CD8-positive, alpha-beta memory T cell (primary cell): ENCODE measurements at places on chromosomes 3 and 15.

GRCh38 chr3:21913791-21914190 is 162.8 kb upstream of the ZNF385D start:
- DNase-seq: no peak

DNA sequence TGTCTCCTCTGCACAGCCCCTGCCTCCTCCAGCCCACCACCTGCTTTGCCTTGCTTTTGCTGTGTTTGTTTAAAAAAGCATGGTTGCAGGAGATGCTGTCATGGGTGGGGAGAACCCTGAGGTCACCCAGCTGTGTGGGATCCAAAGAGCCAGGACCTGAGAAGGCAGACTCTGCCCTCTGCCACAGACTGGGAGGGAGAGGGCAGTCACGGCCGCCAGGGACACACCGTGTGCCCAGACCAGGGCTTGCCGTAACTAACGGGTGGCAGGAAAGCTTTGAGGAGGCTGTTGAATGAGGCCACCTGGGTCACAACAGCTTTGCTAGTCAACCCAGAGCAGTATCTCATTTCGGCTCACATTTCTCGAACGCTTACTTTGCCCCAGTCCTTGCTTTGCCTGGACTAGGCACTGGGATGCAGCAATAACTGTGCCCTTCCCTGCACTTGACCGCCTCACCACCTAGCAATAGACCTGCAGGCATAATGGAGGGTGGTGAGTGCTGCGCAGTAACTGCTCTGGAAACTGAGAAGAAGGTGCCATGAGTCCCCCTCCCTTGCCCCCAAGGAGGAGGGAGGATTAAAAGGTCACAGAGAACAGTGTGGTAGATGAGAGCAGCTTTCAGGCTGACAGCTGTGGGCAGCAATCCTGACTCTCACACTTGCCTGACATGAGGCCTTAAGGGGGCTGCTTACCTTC is 55.0 kb upstream of the CTDSPL start:
- DNase-seq: no peak

DNA sequence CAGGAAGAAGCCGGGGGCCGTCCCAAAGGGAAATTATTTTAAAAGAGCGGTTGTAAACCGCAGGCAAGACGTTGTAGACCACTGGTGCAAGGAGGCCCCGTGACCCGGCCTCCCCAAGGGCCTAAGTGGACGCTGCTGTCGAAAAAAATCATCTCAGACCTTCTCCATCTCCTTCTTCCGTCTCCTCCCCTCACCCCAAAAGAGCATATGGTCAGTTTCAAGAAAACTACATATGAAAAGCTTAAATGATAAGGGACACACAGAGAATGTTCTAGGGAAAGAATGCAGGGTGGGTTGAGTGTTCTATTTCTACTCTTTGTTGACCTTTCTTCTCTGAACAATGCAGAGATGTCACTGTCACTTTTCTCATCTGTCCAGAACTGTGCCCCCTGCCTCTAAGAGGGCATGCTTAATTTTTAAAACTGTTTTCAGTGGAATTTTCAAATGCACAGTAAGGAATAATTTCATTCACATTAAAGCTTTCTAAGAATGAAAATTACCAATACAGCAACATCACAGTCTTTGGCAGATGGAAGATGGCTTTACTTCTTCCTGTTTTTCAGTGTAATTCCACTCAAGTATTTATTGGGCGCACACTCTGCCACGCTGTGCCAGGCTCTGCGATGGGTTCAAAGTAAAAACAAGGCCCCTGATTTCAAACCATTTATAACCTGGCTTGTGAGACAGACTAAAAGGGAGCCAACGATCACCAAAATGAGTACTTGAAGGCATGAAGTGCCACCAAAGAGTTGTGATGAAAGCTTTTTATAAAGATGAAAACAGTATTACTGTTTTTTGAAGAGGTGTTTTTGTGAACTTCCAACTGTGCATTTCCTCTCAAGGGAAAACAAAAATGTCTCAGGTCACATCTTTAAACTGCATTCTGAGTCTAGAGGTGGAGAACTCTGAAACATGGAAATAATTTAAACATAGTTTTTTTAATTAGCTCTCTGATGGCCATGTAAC is 891 bp upstream of the TOP2B start:
- peak; percentile 44 for DNase-seq

- no peak for DNase-seq
Observed at GRCh38 chr15:58875343-58875742, 58.1 kb downstream of the SLTM start.

DNA sequence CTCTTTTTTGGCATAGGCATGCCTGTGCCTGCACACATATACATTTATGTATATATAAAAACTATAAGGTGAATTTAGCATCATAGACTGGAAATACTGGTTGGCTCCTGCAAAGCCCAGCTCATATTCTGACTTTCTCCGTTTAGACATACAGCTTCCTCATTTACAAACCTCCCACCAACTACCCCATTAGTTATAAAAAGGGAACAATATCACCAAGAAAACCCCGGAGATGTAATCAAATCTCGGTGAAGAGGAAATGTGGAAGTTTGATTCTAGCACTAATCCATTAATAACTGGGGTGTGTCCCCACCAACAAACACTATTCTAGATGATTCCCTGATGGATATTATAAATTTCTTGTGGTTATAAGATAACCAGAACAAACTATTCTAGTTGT is 517.7 kb upstream of the TBL1XR1 start:
- no peak for DNase-seq

DNA sequence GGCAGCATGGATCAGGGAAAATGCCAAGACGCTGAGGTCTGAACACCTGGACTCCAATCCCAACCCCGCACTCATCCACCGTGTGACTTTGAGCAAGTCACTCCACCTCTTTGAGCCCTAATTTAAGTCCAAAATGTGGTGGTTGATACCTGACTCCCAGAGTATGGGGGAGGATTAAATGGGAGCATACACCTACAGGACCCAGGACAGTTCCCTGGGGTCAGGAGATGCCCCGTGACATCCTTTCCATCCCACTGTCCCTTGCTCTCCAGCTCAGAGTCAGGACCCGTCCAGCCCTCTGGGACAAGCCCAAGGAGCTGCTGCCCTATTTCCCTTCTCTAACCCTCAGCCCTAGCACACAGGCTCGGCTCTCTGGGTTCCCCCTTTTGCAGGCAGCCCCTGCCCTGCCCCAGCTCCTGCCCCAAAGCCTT is 276.4 kb downstream of the XXYLT1 start:
- DNase-seq: no peak

DNA sequence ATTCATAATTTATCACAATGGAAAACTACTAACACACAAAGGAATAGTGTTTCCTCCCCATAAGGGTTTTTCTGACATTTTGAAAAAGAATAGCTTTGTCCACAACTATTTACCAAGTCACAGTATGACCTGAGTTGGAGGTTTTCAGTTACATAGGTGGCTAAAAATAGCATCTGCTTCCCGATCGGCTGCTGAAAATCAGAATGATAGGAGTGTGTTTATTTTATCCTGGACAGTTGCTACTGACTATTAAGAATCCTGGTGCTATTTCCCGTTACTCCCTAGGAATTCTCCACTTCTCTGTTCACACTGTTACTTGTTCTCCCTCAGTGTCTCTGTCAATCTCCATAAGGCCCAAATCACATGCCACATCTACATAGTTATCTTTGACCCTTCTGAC is 353.9 kb upstream of the RARB start:
- no peak for DNase-seq

DNA sequence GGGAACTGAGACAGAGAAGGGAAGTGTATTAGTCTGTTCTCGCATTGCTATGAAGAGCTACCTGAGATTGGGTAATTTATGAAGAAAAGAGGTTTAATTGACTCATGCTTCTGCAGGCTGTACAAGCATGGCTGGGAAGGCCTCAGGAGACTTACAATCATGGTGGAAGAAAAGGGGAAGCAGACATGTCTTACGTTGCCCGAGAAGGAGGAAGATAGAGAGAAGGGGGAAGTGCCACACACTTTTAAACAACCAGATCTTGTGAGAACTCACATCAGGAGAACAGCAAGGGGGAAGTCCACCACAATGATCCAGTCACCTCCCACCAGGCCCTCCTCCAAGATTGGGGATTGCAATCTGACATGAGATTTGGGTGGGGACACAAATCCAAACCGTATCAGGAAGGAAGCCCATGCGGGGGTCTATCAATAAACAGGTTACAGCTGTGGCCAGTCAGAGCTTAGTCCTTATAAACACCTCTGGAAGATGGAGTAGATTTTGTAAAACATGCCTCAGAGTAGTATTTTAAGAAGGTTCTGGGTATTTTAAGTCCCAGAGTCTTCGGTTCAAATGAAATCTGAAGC is 153.9 kb downstream of the GHSR start:
- no peak for DNase-seq

DNA sequence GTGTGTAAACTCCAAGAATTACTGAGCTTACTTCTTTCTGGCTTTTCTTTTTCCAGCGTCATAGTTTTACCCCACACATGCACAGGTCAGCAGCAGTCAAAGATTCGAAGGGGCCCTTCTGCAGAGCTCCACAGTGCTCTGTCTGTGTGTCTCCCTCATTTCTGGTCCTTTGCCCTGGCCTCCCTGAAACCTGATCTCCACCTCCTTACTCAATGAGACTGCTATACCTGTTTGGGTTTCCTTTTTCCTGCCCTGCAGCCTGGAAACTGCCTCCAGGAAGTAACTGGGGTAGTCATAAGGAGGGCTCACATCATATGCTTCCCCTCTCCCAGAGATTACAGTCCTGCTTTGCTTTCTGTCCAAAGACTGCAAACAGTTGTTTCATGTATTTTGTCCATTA is 82.8 kb upstream of the TNIK start:
- DNase-seq: no peak

DNA sequence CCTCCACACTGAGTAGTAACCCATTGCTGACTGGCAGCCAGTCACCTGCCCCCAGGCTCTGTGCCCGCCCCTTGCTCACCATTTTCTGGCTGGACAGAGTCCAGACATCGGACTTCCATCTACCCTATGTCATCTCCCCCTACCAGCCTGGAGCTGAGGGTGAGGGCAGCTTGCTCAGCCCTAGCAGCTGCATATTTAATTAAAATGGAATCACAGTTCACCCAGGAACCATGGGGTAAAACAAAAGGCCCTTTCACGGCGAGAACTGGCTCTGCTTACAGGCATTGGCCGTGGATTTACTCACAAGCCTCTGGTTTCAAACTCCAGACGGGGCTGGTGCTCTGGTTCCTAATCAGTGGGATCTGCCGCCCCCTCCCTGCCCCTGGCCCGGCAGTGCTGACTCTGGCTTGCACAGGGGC is 94.9 kb upstream of the ATP2B2 start:
- DNase-seq: no peak

- DNase-seq: no peak
Observed at GRCh38 chr3:147890114-147890513, 480.9 kb downstream of the ZIC1 start.

DNA sequence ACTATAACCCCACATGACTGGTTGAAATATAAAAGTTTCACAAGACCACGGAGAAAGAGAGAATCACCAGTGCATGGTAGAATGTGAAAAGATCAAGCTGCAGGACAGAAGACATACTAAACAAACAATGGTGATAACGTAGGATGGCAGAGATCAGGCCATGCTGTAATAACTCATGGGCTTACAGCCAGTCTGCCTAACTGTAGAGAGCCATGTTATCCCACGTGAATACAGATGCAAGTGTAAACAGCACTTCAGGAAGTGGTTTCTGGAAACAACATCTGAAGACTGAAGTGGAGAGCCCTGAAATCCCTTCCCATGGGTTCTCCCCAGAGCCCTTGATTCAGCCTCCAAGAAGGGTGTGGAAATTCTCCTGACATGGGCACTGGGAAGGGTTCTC is 103.2 kb upstream of the SLCO2A1 start:
- no peak for DNase-seq

DNA sequence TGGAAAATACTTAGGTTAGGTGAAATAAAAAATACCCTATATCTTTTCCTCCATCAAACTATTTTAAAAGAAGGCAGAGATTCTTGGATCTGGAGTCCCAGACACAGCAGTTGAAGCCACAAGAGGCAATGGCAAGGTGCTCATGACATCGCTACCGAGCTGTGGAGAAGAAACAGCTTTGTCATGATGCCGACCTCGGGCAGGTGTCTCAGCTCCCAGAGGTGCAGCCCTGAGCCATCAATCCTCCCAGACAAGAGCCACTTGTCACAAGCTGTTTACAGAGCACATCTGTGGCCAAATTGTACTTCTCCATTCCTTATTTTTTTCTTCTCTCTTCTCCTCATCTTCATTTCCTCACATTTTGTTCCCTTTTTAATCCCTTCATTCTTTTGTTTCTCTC is 50.8 kb downstream of the GPR176 start:
- DNase-seq: no peak

DNA sequence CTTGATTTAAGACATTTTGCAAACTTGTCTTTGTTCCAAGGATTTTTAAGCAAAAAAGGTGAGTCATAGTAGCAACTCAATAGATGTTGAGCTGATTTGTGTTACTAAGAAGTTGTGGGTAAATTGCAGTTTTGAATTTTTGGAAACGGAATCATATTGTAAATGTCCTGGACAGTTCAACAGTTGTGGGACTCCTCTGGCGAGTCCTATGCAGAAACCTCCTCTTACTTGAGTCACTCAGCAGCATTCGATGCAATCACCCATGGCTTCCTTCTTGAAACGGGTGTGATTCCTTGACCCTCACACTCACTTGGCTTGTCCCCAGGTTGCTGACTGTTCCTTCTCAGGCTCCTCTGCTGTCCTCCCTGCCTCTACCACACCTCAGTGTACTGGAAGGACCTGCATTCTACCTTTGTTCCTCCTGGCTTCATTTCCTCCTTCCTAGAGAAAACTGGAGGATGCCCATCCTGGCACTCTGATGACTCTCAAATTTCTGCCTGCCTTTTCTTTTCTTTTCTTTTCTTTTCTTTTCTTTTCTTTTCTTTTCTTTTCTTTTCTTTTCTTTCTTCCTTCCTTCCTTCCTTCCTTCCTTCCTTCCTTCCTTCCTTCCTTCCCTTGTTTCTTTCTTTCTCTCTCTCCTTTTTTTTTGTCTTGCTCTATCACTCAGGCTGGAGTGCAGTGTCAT is 52.8 kb upstream of the DGKG start:
- no peak for DNase-seq

GRCh38 chr3:52090933-52091468 is 34.6 kb upstream of the DUSP7 start:
- no peak for DNase-seq

- DNase-seq: no peak
Observed at GRCh38 chr15:27601239-27601960, 497.7 kb downstream of the OCA2 start.

- DNase-seq: no peak
Observed at GRCh38 chr15:59279023-59279422, 72.4 kb downstream of the LDHAL6B start.

GRCh38 chr15:101050623-101051290 is 131.6 kb downstream of the LRRK1 start:
- no peak for DNase-seq

DNA sequence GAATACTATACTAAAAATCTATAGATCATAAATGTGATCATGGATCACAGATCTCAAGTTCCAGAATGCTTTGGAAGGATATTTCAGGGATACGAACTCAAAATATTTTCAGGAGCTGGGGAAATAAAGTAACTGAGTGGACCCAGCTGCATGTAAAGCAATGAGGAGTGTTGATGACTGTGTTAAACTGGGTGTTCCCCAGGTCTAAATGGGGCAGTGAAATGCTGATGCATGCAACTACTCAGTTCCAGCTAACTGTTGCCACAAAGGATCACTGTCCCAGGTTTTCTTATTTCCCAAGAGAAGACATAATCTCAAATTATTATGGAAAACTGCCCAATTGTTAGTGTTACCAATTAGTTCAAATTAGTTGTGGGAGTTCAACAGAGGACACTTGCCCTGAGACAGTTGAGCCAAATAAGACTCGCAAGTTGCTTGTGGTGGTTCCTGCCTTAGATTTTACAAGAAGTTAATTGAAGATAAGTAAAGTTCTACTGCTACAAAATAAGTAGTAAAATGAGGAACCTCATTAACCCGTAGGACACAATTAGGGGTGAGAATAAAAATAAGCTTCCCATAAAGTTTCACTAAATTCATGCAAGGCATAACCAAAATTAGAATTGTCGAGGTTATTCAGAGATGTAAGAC is 66.3 kb upstream of the IL12A start:
- no peak for DNase-seq
